ENCODE measurements at places on chromosomes 16 and 17.

- no peak for DNase-seq
Measured at GRCh38 chr17:81020767-81021497, 14.0 kb upstream of the BAIAP2 start.

- DNase-seq, result no peak
Measured at GRCh38 chr16:67701420-67701819, 17.7 kb downstream of the GFOD2 start.

DNA sequence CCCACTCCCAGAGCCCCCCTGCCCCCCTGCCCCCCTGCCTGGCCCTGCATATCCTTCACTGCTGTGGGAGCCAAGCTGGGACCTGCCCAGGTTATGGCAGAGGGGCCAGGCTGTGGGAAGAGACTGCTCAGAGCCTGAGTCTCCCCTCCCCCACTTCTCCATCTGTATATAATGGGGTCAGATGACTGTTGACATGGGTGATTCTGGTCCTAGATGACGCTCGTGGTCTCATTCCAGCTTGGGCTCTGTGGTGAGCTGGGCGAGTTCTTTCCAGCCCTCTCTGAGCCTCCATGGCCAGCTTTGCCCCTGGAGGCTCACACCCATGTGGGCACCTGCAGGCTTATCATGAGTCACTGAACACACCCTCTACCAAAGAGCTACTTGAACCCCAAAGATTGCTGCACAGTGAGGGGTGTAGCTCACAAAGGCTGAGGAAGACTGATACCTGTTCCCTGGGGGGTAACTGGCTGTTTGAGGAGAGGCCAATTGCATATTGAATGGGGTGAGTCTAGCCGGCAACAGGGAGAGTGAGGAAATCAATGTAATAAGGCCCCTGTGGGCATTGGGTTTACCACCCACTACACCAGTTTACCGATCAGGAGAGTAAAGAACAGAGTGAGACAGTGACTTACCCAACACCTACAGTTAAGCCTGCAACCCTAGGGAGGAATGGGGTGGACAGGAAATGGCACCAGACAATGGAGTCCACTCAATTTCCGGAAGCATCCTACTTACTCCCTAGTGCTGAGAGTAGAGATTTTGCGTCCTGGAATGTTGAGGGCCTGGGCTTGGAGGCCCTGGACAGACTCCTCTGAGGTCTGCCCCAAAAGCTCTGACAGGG is 4.2 kb upstream of the SREBF1 start:
- DNase-seq, result no peak

DNA sequence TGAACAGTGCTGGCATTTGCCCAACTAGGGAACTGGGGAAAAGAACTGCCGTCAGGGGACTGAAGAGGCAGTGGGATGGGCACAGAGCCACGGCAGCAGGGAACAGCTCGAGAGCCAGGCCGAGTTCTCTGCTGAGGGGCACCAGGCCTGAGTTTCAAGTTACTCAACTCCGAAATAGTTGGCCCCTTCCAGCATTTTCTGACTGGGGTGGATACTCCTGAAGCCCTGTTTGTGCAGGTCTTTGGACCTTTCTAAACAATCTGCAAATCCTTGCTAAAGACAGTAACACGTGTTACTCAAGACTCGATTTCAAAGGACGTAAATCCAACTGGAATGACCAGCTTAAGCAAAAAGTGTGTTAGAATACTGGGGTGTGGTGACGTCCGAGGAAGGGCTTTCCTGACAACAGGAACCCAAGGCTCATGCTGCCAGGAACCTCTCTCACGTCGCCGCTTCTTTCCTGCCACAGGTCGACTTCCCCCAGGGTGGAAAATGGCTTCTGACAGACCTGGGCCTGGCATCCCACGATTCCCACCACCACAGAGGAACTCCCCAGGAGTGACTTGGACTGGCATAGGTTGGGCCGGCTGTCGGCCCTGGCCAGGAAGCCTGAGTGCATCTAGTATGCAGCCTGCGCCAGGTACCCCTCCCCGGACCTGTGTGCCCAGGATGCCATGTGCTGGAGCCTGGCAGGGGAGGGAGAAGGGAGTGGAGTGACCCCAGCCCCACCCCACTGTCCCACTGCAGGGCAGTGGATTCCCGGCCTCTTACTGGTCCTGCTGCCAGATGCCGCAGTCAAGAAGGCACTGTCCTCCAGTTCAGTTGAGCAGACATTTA is 71.9 kb downstream of the N4BP1 start:
- no peak for DNase-seq

DNA sequence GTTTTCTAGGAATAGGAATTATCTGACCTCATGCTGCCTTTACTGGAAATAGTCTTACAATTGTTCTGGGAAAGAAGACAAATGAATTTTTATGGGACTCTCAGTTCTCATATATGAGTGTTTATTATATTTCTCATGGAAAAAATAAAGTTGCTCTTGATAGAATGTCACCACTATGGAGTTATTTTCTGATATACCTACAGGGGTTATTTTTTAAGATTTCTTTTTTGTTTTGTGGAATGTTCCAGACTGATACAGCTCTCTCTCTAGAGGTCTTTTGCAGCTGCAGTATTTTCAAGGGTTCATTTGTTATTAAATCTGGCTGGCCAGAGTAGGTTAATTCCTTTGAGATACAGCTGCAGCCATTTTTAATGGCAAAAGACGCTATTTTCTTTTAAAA is 100.7 kb downstream of the ABCA8 start:
- DNase-seq, result no peak

DNA sequence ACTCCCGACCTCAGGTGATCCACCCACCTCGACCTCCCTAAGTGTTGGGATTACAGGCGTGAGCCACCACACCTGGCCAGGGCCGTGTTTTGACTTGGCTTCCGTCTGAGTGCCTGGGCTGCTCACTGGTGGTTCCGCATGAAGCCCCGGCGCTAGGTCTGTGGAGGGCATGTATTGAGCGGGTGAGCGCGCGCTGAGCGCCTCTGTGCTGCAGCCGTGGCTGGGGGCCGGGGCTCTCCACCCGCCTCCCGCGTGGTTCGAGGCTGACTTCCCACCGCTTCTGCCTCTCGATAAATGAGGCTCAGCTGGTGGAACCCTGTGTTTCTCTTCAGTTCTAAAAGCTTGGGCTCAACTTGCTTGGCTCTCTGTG is 38.9 kb upstream of the ATP2A3 start:
- DNase-seq, result no peak

GRCh38 chr17:64385187-64386083 is 5.2 kb downstream of the PECAM1 start:
- no peak for DNase-seq

- no peak for DNase-seq
Measured at GRCh38 chr17:66975614-66976378, 11.3 kb downstream of the CACNG4 start.

DNA sequence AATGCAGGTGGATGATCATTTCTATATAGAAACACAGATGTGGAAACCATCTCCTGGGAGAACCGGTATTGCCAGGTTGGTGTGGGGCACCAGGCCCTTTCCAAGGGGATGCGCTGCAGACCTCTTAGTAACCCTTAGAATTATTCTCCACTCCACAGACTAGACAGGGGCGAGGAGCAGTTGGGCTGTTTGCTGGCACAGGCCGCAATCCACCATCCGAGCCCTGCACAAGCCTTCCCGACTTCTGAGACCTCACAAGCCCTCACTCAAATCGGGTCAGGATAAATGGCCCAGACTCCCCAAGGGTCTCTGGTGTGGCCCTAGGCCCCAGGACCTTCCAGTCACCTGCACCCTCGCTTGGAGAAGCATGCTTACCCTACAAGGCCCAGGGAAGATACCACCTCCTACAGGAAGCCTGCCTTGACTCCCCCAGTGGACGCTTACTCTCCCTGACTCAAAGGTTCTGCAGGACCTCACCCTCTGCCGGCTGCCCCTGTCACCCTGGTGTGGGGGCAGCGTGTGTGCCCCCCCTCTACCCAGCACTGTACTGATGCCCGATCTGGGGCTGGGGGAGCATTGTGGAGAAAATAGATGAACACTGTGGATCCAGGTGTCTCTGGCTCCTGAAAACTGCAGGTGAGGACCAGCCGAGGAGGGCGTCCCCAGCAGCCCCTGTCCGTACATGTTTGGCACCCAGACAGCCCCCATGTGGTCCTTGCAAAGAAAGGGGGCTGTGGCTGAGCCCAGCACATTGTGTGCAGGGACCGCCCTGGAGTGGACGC is 49.8 kb upstream of the ACSF3 start:
- no peak for DNase-seq

DNA sequence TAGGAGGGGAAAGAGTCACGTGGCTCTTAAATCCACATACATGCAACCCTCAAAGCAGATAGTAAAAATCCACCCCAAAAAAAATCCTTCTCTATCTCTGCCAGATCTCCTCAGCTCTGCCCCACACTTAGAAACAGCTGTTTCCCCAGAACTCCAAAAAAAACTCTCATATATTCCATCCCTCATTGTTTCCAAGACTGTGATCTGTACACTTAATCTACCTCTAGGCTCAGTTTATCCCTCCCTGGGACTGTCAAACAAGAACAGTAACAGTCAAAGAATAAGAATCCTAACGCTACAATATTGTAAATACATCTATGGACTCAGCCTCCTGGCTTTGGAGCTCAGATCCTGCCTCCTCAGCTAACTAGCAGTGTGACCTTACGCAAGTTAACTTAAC is 11.6 kb downstream of the CUEDC1 start:
- no peak for DNase-seq

DNA sequence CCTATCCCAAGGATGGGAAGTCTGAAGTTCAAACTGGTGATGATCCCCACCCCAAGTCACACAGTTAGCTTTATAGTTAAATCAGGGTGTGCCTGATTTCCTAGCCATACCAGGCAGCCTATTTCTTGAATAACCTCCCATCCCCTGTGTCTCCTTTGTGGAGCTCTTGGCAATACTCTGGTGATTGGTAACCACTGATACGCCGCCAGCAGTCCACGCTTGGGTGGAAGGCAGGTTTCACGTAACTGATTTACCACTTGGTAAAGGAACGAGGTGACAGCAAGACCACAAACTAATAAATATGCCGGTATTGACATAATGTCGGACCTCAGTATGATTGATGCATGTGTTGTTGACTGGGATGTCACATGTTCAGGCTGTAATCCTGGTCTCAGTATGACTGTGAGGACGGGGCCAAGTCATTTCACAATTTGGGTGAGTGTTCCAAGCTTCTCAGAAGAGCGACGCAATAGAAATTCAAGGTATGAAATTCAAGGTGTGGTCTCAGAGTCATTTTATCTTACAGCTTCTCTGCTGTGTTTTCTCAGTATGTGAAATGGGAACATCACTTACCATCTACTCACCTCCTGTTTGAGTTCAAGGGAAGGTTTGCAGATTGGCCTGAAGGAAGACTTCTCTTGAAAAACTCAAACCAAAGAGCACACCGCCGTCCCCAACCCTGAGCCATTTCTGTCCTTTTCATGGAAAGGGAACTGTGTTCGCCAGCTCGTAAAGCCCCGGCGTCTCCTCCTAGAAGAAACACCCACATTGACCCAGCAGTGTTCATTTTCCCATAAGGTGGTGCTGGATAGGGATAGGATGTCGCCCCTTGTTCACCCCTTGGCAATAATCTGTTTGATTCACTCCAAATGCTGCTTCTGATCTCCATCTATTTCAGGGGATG is 678.9 kb downstream of the WWOX start:
- no peak for DNase-seq

DNA sequence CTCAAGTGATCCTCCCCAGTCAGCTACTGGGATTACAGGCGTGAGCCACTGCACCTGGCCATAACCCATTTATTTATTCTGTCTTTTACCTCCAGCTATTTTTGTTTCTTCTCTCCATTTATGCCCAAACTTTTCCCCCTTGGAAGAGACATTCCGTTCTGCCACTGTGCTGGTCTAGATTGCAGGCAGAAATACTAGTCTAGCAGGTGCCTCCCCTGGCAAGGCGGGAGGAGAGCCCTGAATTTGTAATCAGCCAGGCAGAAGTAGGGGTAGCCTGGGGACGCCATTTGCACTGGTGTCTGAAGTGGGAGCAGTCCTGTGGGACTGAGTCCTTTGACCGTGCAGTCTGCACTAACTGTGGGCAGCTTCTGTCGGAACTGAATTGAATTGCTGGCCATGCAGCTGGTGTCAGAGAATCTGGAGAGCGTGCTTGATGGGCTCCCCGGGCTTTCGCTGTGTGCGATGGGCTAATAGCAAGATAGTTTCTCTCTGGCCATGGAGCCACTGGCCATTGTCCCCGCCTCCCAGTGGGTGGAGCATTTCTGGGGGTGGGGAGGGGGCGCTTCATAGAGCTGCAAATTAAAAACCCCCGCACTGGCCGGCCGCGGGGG is 31.5 kb upstream of the LITAF start:
- no peak for DNase-seq

GRCh38 chr16:1903845-1904840 is 14.1 kb downstream of the HS3ST6 start:
- DNase-seq, result no peak

DNA sequence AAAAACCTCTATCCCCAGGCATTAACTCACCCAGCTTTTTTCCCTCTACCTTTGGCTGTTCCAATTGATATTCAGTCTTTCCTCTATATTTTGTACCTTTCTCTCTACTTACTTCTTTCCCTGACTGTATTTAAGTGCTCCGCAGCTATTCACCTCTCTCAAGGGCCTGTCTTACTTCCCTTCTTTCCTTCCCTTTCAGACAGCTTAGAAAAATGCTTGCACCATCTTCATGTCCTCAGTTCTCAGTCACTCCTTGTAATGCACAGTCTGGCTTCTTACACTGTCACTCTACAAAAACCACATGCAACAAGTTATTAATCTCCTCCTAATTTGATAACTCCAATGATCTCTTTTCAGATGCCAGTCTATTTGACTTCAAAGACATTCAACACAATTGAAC is 163.4 kb downstream of the PHKB start:
- DNase-seq, result no peak

GRCh38 chr17:66331038-66331816 is 28.8 kb downstream of the PRKCA start:
- DNase-seq, result no peak

GRCh38 chr17:82443465-82444283 is 6.9 kb downstream of the CYBC1 start:
- DNase-seq, result no peak

DNA sequence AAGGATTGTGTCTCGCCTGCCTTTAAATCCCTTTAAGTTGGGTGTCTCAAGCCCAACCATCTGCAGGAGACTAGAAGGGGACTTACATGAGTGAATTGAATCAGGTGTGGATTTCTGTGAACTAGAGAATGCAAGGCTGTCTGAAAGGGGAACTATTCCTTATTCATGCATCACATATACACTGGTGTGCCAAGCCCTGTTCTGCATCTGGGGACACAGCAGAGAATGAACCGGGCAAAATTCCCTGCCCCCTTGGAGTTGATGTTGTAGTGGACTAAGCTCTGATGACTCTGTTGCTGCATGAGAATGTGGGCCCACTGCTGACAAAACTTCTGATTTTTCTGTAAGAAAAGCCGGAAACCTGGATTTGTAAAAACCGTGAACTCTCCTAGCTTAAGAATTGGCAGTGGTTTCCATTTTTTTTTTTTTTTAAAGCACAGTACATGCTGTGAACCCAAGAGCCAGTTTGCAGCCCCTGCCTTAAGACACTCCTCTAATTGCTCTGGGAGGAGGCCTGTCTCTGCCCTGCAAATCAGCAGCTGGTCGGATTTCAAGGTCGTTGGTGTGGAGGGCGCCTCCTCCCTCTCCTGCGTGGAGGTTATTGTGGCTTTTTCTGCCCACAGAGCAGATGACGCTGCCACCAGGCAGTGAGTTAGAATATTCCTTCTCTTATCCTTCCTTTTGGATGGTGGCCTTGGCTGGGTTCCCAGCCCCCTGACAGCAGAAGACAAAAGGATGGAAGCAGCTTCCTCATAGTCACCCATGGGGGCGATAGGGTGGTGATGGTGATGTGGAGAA is 131.0 kb downstream of the PRKCB start:
- DNase-seq, result no peak
